Omental fat pad (tissue), 4 donors: ENCODE measurements at places on chromosomes 7 and 10.

DNA sequence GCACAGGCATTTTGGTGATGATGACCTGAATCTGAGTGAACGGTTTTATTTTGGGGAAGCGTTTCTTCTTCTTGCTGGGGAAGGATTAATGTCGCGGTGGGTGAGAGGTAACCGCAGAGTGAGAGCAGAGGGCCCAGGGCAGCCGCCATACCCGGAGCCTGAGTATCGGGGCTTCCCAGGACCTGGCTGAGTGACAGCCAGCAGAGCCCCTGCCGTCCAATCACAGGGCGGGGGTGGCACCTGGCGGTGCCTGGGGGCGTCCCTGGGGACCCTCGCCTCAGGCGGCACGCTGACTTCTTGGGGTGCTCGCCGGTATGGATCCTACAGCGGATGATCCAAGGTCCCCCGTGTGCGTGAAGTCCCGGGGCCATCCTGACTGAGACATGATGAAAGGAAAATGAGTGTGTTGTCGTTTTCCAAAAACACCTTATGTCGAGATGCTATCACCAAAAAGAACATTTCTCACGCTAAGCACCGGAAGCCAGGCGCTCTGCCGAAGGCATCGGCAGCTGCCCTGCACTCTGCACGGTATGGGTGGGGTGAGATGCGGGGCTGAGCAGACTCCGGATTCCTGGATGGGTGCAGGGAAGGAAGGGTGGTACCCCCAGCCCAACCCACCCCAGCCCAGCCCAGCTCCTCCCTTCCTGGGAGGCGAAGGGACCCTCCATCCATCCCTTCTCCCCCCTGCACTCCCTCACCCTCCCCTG is 227.9 kb upstream of the SHH start:
- DNase-seq: no peak

GRCh38 chr7:88967432-88967831 is 171.9 kb upstream of the TEX47 start:
- DNase-seq: no peak

DNA sequence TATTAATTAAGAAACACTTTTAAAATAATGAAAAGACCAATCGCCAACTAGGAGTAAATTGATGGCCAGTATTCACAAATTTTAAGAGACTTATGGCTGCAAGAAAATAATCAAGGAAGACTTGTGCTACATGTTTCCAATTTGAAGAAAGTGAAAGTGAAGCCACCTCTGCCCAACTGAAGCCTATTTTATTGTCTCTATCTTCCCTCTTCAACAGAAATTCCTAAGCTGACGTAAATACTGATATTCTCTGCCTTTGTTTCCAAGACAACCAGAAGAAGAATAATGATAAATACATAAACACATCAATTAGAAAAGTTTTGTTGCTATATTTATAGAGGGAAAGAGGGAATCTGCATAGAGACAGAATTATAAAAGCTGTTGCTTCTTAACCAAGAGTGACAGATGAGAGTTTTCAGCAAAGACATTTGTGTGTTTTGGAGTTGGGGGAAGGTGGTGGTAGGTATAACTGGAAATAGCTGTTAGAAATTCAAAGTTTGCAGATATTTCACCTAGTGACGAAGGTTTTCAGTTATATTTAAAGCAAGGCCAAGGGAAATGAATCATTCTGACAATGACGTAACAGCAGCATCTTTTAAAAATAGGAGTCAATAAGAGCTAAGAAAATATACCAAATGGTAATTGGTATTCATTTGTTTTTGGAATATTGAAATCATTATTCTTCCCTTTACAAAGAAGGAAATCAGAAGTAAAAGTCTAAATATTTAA is 576.6 kb upstream of the SORCS1 start:
- DNase-seq: no peak

- no peak for DNase-seq
These were observed 63.8 kb upstream of the SMNDC1 start for GRCh38 chr10:110368556-110368955.

GRCh38 chr10:34504534-34504933 is 310.6 kb downstream of the PARD3 start:
- no peak for DNase-seq

DNA sequence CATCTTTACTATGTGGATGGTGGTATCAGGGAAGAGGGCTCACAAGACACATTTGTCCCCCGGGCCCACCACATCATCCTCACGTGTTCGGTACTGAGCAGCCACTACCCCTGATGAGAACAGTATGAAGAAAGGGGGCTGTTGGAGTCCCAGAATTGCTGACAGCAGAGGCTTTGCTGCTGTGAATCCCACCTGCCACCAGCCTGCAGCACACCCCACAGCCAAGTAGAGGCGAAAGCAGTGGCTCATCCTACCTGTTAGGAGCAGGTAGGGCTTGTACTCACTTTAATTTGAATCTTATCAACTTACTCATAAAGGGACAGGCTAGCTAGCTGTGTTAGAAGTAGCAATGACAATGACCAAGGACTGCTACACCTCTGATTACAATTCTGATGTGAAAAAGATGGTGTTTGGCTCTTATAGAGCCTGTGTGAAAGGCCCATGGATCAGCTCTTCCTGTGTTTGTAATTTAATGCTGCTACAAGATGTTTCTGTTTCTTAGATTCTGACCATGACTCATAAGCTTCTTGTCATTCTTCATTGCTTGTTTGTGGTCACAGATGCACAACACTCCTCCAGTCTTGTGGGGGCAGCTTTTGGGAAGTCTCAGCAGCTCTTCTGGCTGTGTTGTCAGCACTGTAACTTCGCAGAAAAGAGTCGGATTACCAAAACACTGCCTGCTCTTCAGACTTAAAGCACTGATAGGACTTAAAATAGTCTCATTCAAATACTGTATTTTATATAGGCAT is 9.1 kb upstream of the CSGALNACT2 start:
- no peak for DNase-seq

GRCh38 chr7:38383281-38383680 is 109.8 kb upstream of the TARP start:
- DNase-seq: no peak

DNA sequence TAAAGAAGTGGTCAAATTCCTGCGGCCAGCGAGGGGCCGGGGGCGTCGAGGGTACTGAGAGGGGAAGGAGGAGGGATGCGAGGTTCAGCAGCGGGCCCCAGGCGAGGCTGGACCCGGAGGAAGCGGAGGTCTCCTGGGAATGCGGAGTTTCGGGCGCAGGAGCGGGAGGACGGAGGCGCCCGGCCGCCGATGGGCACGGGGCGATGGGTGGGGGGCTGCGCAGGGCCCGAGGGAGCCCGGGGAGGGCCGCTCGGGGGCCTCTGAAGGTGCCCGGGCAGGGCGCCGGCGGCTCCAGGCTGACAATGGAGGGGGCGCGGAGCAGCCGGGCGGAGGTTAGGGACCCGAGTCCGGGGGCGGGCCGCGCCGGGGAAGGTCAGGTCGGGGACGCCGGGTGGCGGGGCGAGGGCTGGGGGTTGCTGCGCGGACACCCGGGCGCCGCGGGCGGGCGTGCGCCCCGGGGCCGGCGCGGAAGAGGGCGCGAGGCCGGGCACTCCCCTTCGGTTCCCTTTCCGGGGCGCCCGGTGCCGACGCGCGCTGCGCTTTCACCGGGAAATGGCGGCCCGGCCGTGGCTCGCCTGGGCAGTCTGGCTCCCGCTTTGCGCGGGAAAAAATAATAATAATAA is 683 bp downstream of the MACROH2A2 start:
- DNase-seq: no peak

DNA sequence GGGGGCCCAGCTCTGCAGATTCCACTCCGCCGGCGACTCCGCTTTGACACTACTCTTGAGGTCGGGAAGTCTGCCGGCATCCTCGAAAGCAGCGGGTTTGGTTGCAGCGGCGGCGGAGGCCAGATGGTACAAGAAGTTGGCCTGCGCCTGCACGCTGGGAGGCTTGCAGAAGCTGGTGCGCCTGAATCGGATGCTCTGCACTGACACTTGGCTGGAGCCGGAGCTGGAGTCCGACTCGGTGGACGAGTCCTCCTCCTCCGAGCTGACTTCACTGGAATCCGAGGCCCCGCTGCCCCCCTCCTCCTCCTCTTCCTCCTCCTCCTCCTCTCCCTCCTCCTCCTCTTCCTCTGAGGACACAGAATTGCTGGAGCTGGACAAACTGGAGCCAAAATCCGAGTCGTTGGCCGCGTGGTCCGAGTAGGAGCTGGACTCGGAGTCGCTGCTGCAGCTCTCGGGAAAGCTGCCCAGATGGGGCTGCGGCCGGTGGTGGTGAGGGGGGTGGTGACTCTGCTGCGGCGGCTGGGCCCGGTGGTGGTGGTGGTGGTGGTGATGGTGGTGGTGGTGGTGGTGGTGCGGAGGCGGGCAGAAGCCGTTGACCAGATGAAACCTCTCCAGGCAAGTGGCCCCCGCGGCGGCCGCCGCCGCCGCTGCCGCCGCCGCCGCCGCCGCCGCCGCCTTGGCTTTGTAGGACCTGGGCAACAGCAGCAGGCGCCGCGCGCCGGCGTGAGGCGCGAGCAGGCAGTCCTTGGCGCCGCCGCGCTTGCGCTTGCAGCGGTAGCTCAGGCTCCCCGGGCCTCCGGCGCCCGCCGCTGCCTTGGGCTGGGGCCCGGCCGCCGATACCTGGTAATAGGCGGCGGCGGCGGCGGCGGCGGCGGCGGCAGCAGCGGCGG is 9.0 kb downstream of the SKIDA1 start:
- DNase-seq: no peak
